A549 treated with ZK216348 at 1 μM for 4 hours (cell line): ENCODE measurements at places on chromosomes 16 and 17. TPM values are rescaled to one million over a fixed set of nuclear protein-coding genes. Genes with fewer than 3 reads are reported as not detected.

Gene FBXO39
- not detected in 5 replicates for total RNA-seq

Gene ARL5C
- total RNA-seq = not detected in 5 replicates

Gene ATMIN
- 28.5 to 33.1 TPM (median 30.4 TPM) in 5 replicates for total RNA-seq

Gene KRTAP4-9
- not detected in 5 replicates for total RNA-seq

Gene HCRT
- total RNA-seq = 0.55 TPM in 1 of 5 replicates, not detected in the others

Gene RGS11
- total RNA-seq = 2.2 to 7.1 TPM (median 4.4 TPM) in 5 replicates

Gene PRSS53
- 0.59 to 2.0 TPM (median 1.3 TPM) in 5 replicates for total RNA-seq

Gene PIK3R5
- total RNA-seq = 0.04 to 0.09 TPM in 2 of 5 replicates, not detected in the others

Gene CD300H
- 0.67 to 1.1 TPM (median 0.93 TPM) in 3 of 5 replicates, not detected in the others for total RNA-seq

Gene NRN1L
- 0.33 TPM in 1 of 5 replicates, not detected in the others for total RNA-seq

Gene CHST4
- not detected in 5 replicates for total RNA-seq

Gene LPO
- not detected in 5 replicates for total RNA-seq

Gene LRRC46
- total RNA-seq = 3.1 to 4.2 TPM (median 3.9 TPM) in 5 replicates

Gene VMO1
- total RNA-seq = 0.94 to 1.7 TPM (median 1.5 TPM) in 4 of 5 replicates, not detected in the other

Gene ZSCAN10
- total RNA-seq = not detected in 5 replicates

Gene KRTAP2-2
- not detected in 5 replicates for total RNA-seq

Gene KRT31
- not detected in 5 replicates for total RNA-seq

Gene FBXW10B
- 2.1 to 4.6 TPM (median 2.9 TPM) in 5 replicates for total RNA-seq

Gene KRT9
- total RNA-seq = not detected in 5 replicates

Gene ACAP1
- 2.9 to 5.3 TPM (median 3.1 TPM) in 5 replicates for total RNA-seq

Gene CMTM2
- total RNA-seq = not detected in 5 replicates

Gene TMEM238L
- not detected in 5 replicates for total RNA-seq

Gene TRIM47
- total RNA-seq = 117 to 177 TPM (median 163 TPM) in 5 replicates

Gene SLC52A1
- 0.33 to 1.1 TPM (median 0.75 TPM) in 5 replicates for total RNA-seq

Gene KRTAP2-3
- not detected in 5 replicates for total RNA-seq

Gene RRAD
- total RNA-seq = 12.7 to 26.2 TPM (median 19.9 TPM) in 5 replicates

Gene EIF3C
- total RNA-seq = 260 to 393 TPM (median 359 TPM) in 5 replicates

Gene CCL14
- total RNA-seq = not detected in 5 replicates

Gene KRT33B
- not detected in 5 replicates for total RNA-seq

Gene NPIPA3
- total RNA-seq = 1.3 to 2.3 TPM (median 1.8 TPM) in 5 replicates

Gene HOXB9
- total RNA-seq = 7.3 to 8.2 TPM (median 7.8 TPM) in 5 replicates

Gene KRTAP1-1
- total RNA-seq = not detected in 5 replicates

Gene KRT40
- total RNA-seq = not detected in 5 replicates

Gene SOX8
- total RNA-seq = 1.2 to 2.0 TPM (median 1.7 TPM) in 5 replicates

Gene GRIN2A
- 0.14 to 0.31 TPM in 2 of 5 replicates, not detected in the others for total RNA-seq

Gene NPTX1
- 89.4 to 202 TPM (median 153 TPM) in 5 replicates for total RNA-seq

Gene TMEM220
- total RNA-seq = 1.4 to 4.1 TPM (median 2.5 TPM) in 5 replicates

Gene XYLT1
- 0.67 to 1.4 TPM (median 0.78 TPM) in 5 replicates for total RNA-seq

Gene CDR2
- total RNA-seq = 36.5 to 43.7 TPM (median 37.9 TPM) in 5 replicates

Gene ITGB4
- 50.8 to 123 TPM (median 97.0 TPM) in 5 replicates for total RNA-seq

Gene C16orf89
- total RNA-seq = not detected in 5 replicates

Gene ATAD5
- total RNA-seq = 2.7 to 5.3 TPM (median 4.6 TPM) in 5 replicates

Gene NACA2
- not detected in 5 replicates for total RNA-seq

Gene PRSS21
- not detected in 5 replicates for total RNA-seq

Gene CPNE7
- total RNA-seq = 47.2 to 79.8 TPM (median 72.6 TPM) in 5 replicates

Gene OR2C1
- not detected in 5 replicates for total RNA-seq

Gene CDRT15
- total RNA-seq = not detected in 5 replicates

Gene YBX2
- total RNA-seq = 0.19 to 0.84 TPM (median 0.47 TPM) in 5 replicates

Gene OTOA
- total RNA-seq = 0.08 TPM in 2 of 5 replicates, not detected in the others

Gene RFWD3
- 30.1 to 43.5 TPM (median 36.5 TPM) in 5 replicates for total RNA-seq

Gene GPR139
- not detected in 5 replicates for total RNA-seq

Gene CHD3
- total RNA-seq = 52.6 to 75.7 TPM (median 69.4 TPM) in 5 replicates

Gene PRSS22
- total RNA-seq = 1.0 to 2.5 TPM (median 1.6 TPM) in 5 replicates

Gene WNK4
- total RNA-seq = 0.47 to 2.3 TPM (median 1.7 TPM) in 5 replicates

Gene HYDIN
- total RNA-seq = 0.23 to 0.79 TPM (median 0.29 TPM) in 5 replicates

Gene MYL11
- not detected in 5 replicates for total RNA-seq

Gene LGALS9B
- total RNA-seq = 0.15 TPM in 1 of 5 replicates, not detected in the others

Gene NTN3
- 0.12 TPM in 1 of 5 replicates, not detected in the others for total RNA-seq
